ENCODE measurements at places on chromosomes 4 and X.
A peak's percentile ranks its signal among the peaks of the same experiment; 100 is the strongest.

- no peak for DNase-seq
Measured at GRCh38 chr4:75484190-75484589, 30.0 kb downstream of the RCHY1 start.

DNA sequence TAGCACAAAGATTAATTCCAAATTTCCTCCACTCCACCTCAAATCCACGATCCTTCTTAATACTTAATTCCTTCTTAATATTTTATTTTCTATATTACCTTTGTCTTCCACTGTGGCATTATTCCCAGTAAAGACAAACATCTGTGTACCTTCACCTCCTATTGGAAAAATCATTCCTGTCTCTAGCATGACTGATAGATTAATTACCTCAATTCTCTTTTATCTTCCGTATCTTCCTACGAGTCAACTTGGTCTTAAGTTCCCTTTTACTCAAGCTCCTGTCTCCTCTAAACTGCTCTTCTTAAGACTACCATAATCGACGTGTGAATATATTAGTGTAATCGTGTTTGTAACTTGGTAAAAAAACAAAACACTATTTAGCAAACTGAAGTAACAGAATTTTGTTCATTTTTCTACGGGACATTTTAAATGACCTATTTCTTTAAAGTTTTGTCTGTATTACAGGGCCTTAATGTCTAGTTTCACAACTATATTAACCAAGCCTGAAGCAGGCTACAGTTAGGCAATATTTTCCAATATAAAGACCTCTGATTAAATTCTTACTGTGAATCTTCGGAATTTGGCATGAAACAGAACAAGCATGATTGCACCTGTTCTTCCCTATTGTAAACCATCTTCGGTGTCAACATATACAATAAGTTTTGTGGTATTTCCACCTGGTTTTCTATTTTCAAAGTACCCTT, 1.1 kb upstream of the USP38 start:
- no peak for DNase-seq

DNA sequence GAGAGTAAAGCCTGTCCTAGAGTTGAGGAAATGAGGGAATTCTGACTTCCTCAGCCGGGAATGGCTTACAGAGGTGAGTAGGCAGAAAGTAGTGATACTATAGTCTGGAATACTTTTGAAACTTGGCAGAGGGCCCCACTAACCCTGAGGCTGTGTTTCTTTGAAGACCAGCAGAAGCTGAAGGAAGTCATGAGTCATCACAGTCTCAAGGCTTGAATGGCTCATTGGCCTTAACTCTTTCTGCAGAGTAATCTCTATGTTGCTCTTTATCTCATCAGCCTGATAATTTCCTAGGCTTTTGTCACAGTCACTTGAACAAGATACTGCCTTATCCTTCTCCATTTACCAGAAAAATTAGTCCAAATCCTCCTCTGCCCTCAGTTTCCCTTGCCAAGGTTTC, 80.8 kb downstream of the ANKRD50 start:
- DNase-seq: peak; percentile 60

- no peak for DNase-seq
Measured at GRCh38 chrX:9757366-9757765, 8.3 kb downstream of the GPR143 start.

DNA sequence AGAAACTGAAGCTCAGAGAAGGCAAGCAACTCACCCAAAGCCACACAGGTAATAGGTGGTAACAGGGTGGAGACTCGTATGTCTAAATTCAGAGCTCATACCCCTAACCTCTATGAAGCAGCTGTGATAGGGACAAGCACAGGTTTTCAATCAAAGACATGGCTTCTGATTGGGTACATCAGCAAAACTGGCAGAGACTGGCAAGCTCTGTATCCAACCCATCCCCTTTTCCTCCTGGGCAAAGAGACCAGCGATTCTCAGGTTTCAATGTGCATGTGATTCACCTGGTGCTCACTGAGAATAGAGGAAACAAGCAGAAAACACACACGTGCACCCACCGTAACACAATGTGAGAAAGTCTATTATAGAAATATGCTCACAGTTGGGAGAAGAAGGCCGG, 153.0 kb downstream of the SMIM20 start:
- no peak for DNase-seq

GRCh38 chrX:68936608-68937007, 107.8 kb downstream of the EFNB1 start:
- no peak for DNase-seq

DNA sequence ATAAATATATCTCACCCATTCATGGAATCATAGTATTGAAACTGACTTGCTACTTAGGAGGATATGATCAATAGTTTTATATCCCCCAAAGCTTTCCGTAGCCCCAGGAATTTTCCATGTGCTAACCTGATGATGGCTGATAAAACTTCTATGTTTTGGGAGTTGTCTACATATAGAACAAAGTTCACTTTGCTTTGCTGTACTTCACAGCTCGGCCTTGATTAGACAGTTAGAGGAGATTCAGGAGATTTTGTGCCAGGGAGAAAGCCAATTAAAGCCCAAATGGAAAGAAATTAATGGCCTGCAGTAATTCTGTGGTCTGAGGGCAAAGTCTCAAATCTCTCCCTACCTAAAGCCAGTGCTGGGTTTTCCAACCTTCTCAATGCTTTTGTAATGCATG, 114.9 kb upstream of the SLC34A2 start:
- DNase-seq: no peak
